Stimulated activated CD8-positive, alpha-beta memory T cell treated with anti-CD3 and anti-CD28 coated beads, Interleukin-15, amount 100 ng/mL, for 4 hours (primary cell): ENCODE measurements at places on chromosomes 4 and X.

- no peak for DNase-seq
Measured at GRCh38 chr4:102560115-102560514, 59.0 kb downstream of the NFKB1 start.

DNA sequence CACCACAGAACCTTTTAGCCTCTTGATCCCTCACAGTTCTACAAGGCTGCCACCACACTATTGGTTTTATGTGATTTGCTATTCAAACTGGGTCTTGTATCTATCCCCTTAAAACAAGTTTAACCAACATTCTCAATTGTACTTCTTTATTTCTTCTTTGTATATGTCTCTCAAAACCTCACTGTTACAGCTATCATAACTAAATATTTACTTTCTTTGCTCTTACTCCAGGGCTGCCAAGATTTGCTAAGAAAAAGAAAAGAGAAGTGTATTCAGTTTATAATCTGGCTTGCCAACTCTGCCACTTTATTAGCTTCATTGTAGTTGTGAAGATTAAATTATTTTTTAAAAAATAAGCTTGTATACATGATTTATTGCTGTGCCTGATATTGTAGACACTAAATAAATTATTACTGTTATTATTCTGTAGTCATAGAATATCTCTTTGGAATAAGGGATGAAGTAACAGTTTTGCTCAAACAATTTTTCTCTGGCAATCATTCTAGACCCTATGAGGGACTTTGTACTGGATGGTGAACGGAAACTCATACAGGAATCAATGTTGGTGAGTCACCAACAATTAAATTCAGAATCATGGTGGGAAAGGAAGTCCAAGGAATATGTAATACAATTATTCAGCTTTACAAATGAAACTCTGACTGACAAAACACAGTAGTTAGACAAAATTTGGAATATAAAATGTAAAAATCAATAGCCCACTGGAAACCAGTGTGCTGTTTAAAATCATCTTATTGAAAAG is 127.1 kb upstream of the DCAF8L1 start:
- DNase-seq: no peak

DNA sequence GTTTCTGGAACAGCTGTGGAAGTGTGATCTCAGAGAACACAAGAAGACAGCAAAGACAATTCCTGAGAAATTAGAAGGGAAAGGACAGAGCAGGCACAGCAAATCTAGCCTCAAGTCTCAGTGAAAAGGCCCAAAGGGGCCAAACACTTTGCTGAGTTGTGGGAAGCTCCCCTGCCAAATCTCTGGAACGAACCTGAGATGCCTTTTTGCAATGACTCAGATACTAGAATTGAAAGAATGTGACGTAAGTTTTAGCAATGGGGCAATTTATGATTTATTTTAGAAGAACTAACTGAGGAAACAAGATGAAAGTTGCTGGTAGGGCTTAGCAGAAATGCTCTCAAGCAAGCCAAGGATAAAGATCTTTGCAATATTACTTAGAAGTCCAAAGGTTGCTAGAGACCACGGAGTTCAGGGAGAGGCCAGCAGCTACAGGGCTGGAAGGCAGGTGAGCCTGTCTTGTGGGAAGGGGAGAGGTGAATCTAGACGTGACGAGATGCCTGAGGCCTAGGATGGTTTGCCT is 92.8 kb downstream of the AMELX start:
- no peak for DNase-seq

GRCh38 chr4:121900132-121900983 is 30.1 kb upstream of the BBS7 start:
- DNase-seq: no peak

DNA sequence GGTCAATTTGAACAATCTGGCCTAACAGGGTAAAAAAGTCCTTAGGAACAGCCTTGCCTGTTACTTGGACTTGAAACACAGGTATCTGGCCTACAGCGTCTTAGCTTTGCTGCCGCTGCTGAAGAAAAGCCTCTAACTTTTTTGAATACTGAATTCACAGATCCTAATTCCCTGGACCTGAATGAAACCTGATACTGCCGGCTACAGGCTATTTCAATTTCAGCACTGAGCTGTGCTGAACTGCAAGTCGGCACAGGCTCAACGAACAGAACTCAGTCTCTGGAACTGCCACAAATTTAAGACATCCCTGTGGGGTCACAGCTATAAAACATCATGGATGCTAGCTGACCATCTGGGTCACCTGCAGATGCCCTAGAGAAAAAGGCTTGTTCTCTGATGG is 7.2 kb downstream of the NR0B1 start:
- no peak for DNase-seq

DNA sequence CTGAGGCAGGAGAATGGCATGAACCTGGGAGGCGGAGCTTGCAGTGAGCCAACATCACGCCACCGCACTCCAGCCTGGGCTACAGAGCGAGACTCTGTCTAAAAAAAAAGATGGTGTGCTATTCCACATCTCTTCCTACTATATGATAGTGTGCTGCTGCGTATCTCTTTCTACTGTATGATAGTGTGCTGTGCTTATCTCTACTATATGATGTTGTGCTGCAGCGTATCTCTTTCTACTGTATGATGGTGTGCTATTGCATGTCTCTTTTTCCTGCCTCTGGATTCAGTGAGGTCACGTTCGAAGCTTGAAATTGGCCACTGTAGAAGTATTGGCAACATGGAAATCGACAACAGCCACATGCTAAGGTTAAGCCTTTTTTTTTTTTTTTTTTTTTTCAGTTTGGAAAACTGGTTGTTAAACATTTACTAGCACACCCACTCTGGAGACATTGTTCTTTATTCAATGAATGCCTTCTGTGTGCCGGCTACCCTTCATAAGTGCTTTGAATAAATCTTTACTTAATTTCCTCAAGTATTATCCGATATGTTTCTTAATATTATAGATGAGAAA is 31.0 kb downstream of the ARFIP1 start:
- DNase-seq: no peak

DNA sequence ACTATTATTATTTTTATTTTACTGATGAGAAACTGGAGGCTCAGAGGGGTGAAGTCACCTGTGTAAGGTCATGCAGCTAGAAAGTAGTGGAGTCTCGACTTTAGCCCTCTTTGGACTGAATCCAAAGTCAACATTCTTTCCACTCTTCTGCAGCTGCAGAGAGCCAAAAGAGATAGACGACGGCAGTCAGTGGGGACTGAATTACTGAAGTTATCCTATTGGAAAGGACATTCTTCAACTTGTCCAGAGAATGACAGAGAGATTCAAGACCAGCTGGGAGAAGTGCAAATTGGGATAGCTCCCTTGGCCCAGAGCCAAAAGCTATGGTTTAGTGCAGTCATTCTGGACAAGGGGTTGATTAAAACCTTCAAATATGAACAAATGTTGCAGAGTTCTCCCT is 42.5 kb downstream of the VGLL1 start:
- DNase-seq: no peak

DNA sequence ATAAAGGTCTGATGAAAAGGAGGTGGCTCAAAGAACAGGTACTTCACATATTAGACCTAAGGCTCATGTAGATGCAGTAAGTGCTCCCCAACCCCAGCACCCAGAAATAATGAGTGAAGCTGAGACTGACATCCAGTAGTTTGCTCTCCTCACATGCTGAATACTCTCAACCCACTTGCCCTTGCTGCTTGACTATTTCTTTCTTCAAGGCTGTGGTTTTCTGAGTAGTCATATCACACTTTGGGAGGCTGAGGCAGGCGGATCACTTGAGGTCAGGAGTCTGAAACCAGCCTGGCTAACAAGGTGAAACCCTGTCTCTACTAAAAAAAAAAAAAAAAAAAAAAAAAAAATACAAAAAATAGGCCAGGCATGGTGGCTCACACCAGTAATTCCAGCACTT is 51.5 kb upstream of the PRPS1 start:
- no peak for DNase-seq

GRCh38 chr4:114046331-114046730 is 66.9 kb upstream of the ARSJ start:
- DNase-seq: no peak

DNA sequence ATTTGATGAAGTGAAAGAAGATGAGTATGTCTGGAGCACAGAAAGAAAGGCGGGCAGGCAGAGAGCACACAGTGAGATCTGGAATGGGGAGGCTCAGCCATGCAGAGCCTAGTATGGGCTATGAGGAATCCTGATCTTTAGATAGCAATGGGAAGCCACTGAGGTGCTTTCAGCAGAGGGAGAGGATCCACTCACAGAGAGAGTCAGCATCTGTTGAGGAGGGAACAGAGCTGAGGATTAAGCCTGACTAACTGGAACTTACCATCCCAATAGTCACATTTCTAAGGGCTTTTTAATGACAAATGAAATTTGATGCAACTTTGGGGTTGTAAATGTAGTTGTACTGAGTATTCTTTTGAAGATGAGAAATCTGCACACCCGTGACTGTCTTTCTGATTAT is 20.6 kb upstream of the FGFBP2 start:
- DNase-seq: no peak

DNA sequence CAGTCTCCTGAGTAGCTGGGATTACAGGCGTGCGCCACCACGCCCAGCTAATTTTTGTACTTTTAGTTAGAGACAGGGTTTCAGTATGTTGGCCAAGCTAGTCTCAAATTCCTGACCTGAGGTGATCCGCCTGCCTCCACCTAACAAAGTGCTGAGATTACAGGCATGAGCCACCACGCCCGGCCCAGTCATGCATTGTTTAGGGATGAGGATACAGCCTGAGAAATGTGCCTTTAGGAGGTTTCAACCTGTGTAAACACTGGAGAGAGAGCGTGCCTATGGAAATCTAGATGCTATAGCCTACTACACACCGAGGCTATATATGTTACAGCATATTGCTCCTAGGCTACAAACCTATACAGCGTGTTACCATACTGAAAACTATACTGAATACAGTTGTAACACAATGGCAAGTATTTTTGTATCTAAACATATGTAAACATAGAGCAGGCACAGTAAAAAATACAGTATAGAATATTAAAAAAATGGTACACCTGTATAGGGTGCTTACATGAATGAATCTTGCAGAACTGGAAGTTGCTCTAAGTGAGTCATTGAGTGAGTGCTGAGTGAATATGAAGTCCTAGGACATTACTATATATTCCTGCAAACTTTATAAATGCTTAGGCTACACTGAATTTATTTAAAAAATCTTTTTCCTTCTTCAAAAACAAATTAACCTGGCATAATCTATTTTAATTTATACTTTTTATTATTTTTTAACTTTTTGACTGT is 588.2 kb upstream of the ADGRL3 start:
- DNase-seq: no peak

- DNase-seq: no peak
Measured at GRCh38 chr4:181944527-181944926, 298.7 kb upstream of the TENM3 start.
